ENCODE measurements at places on chromosomes 13 and 19.
A peak's percentile ranks its signal among the peaks of the same experiment; 100 is the strongest.

DNA sequence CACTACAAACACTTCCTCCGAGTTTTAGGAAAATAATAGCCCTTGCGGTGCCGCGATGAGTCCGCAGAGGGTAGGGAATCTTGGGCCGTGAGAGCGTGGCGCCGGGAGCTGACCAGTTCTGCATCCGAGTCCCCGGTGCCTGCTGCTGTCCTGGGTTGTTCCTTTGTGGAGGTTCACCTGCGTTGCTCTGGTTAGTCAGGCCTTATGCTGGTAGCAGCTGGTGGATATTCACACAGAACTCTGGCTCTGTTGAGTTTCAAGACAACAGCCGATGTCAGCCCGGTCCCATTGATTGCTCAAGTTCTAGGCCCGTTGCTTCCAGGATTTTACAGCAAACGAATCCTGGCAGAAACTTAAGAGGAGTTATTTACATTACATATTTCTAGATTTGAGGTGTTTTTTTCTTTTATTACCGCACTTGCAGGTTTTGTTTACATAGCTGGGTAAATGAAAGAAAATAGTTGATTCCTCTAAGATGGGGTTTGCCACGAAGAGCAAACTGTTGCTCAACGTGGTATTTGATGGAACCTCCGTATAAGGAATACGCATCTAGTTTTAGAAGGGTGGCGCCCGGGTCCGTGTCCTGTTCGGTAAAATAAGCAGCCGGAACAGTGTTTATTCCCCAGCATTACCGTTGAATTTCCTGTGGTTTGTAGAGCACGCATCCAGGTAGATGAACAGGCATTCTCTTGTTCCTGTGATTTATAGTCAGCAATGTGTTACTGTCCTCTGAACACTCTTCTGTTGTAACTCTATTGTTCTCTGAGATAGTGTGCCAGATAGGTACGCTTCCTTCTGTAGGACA, 1.3 kb downstream of the CLDN10 start:
- DNase-seq = no peak

DNA sequence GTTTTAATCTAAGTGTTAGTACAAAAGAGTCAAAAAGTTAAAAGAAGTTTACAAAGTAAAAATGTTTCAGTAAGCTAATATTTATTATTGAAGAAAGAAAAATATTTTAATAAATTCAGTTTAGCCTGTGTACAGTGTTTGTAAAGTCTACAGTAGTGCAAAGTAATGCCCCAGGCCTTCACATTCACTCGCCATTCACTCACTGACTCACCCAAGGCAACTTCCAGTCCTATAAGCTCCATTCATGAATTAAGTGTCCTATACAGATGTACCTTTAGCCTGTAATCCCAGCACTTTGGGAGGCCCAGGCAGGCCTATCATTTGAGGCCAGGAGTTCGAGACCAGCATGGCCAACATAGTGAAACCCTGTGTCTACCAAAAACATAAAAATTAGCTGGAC, 24.1 kb upstream of the AKAP11 start:
- DNase-seq = no peak

DNA sequence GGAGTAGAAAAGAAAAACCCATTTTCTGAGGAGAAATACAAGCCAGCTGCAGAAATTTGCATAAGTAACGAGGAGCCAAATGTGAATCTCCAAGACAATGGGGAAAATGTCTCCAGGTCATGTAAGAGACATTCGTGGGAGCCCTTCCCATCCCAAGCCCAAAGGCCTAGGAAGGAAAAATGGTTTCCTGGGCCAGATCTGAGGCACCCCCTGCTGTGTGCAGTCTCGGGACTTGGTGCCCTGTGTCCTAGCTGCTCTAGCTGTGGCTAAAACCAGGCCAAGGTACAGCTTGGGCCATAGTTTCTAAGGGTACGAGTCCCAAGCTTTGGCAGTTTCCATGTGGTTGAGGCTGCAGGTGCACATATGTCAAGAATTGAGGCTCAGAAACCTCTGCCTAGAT, 444.9 kb downstream of the PCDH20 start:
- no peak for DNase-seq

- no peak for DNase-seq
Observed at GRCh38 chr13:105442040-105442439, 1093.4 kb downstream of the EFNB2 start.

GRCh38 chr13:63541336-63541735, 2125.7 kb upstream of the PCDH20 start:
- no peak for DNase-seq

- no peak for DNase-seq
Observed at GRCh38 chr13:76975863-76976262, 16.0 kb upstream of the CLN5 start.

DNA sequence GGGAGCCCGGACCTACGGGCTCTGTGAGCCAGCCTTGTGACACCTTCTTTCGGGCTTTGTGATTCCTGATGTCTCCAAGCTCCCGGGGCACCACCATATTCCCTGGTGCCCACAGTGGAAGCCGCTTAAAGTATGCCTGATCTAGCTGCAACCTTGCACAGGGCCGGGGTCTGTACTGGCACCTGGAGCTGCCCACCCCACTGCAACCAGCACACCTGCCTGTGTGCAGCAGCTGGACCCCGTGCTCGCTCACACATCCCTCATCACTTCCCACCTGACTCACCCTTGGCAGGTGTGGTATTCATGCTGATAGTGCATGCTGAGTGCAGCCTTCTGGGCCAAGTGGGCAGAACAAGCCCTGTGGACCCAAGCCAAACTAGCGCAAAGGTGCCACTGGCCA, 1981.1 kb upstream of the PCDH20 start:
- DNase-seq = no peak

DNA sequence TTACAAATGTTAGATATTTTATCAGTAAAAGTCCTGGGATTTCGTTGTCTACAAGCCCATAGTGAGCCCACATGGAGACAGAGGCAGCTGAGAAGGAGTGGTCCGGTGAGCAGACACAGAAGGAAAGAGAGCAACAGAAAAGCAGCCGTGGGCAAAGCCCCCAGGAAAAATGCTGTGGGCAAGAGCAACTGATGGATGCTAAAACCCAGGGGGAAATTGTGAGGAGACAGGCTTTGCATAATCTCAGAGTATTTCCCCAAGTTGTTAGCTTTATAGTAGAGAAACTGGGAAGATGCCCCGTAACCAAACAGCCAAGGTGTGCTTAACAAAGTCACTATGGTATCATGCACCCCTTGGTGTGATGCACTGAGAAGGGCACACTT, 35.1 kb downstream of the GJA3 start:
- DNase-seq = no peak

DNA sequence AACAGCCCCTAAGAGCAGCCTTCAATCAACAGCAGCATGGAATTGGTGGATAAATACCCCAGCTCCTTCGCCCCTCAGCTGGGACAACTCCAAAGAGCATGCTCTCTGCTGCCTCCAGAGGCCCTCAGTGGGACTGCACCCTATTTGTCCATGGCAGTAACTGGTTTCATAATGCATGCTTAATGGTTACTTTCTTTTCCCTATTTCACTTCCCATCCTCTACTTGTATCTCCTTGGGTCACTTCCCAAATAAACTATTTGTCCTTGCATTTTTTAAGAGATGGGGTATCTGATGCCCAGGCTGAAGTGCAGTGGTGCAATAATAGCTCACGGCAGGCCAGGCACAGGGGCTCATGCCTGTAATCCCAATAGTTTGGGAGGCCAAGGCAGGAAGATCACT, 13.5 kb upstream of the TPM4 start:
- DNase-seq = peak; percentile 61

- no peak for DNase-seq
Observed at GRCh38 chr19:35249146-35249847, 495 bp downstream of the LSR start.

- DNase-seq = peak; percentile 46
Observed at GRCh38 chr19:48290771-48291488, 21.0 kb downstream of the ZNF114 start.

DNA sequence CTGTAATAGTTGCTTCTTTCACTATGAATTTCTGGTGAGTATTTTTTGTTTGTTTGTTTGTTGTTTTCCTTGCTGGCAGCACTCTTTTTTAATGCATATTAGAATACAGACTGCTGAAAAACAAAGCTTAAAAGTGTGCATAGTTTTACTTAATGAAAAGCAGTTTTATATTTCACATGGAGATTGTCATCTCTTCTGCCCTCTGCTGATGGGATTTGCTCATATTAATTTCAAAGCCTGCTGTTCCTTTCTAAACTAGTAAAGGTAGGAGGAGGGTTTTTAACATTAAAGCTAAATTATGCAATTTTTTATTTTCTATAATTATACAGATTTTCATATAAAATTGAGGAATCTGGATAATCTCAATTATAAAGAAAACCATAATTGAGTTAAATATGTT, 692.6 kb upstream of the SLITRK1 start:
- DNase-seq = no peak

DNA sequence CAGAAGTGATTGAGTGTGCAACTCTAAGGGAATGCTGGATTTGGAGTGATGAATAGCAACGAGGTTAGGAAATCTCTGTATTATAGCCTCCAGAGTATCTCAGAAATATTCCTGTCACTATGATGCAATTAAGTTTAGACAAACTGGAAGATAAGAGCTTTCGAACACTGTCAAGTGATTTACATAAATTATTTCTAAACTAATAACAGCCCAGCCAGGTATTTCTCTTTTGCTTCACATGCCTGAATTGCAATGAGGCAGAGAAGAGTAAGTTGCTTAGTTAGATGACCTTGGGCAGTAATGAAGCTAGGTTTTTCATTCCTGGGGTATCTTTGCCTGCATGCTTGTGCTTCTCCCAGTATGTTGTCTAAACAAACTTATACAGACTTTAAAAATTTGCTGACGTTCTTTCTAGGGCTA, 134.5 kb downstream of the LMO7 start:
- no peak for DNase-seq

DNA sequence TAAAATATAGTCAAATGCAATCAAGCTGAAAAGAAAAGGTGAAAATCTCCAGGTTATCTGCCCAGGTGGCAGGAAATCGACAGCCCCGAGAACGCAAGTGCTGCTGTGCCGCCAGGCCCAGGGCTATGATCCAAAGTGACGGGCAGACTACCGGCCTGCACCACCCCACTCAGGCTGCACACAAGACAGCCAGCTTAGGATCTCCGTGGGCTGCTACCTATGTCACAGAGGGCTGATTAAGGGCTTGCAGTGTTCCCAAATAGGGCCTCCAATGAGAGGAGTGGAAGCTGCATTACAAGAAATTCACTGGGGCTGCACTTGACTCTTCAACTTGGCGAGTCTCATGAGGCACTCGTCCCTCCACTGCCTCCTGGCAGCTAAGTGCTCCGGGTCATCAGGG, 121.8 kb downstream of the CRYL1 start:
- DNase-seq = no peak

GRCh38 chr19:41031916-41032315, 40.8 kb downstream of the CYP2B6 start:
- DNase-seq = no peak

- no peak for DNase-seq
Observed at GRCh38 chr19:610071-610800, 20.6 kb downstream of the HCN2 start.

GRCh38 chr19:48842789-48843162, 6.5 kb upstream of the HSD17B14 start:
- DNase-seq = no peak

GRCh38 chr19:281992-282391, 9.2 kb downstream of the PLPP2 start:
- DNase-seq = no peak

DNA sequence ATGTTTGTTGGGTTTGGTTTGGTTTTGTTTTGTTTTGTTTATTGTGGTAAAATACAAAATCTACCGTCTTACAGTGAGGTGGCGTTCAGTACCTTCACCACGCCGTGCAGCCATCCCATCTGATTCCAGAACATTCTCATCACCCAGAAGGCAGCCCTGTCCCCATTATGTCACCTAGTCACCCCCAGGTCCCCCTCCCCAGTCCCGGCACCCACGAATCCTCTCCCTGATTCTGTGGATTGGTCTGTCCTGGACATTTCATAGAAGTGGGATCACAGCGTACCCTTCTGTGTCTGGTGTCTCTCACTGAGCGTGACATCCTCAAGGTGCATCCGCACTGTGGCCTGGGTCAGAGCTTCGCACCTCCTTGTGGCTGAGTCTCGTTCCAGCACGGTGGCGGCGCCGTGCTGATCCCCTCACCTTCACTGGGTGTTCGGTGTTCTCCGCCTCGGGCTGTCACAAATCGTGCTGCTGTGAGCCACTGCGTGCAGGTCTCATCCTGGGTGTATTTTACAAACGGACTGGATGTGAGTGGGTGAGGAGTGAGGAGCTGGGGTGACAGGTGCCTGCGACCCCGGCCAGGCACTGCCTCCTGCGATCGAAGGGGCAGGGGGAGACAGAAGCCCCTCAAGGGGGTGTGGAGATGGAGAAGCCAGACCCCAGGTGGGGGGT, 580 bp upstream of the TEKTIP1 start:
- DNase-seq = no peak

DNA sequence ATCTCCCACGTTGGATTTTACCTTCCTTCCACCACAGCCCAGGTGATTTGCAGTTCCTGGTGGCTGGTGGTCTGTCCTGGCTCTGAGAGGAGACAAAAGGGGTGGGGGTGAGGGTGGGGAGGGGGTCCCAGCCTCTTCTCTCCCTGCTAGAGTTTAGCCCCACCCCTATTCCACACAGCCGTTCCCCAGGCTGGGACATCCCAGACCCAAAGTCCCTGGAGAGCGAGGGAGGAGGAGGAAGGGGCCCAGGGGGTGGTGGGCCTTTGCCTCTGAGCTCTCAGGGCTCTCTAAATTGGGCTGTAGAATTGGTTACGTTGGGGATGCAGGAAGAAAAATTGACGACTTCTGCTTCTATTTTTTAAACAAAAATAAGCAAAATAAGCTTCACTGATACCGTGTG, 81.9 kb downstream of the SLC6A16 start:
- no peak for DNase-seq

GRCh38 chr19:31340042-31341025, 8.9 kb downstream of the TSHZ3 start:
- DNase-seq = no peak

DNA sequence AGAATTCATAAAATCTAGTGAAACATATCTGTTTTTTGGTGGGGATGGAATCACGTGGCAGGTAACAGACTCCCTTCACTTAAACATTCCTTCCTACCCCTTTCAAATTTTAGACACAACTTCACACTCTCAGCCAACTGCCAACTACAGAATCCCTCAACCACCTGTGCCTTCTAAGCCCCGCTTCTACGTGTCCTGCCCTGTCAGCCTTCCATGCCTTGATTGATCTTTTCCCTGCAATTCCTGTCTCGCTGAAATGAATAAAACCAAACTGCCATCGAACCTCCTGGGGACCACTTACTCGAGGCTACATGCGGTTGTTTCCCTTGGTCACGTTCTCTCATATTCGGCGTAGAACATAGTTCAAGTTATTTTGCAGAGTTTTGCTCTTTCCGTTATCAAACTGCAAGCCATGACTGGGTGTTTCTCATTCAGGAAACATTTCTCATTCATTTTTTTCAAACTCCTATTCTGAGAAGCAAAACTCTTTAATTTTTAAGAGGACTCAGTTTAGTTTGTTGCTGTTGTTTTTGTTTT, 1.1 kb downstream of the ZNF625 start:
- DNase-seq = no peak
